ENCODE measurements at places on chromosomes 11 and 22.

GRCh38 chr11:35357923-35358322 lies 61.4 kb downstream of the SLC1A2 start:
- DNase-seq, result no peak

DNA sequence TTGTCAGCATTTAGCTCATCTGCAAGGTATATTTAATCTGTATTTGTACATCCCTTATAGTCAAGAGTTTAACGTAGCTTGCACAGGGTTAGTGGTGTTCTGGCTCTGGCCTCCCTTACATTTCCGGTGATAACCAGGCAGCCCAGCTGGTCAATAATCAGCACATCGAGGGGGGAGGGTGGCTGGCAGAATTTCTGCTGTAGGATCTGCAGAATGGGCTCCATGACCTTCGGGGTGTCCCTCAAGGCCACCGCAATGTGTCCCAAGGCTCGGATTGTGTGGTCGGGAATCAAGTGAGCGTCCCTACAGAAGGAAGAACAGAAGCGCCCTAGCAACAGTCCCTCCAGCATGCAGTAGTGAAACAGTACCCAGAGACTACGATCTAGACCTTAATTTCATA lies 25.1 kb downstream of the SERPIND1 start:
- no peak for DNase-seq

DNA sequence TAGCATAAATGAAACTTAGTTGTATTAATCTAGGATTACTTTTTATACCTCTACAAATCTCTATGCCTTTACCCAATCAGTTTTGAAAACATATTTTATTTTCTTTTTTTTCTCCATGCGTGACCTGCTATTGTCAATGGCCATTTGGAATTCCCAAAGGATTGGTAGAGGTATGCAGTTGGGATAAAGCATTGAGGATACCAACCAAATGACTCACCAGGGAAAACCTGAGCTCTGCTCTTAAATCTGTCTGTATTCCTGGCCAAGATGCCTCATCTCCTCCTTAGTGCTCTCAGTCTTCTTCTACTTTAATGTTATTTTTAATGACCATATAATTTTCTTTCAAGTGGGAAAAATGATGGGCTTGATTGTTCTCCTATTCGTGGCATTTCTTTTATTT lies 61.9 kb downstream of the EHF start:
- DNase-seq, result no peak

GRCh38 chr22:32331918-32332725 lies 25.5 kb upstream of the RFPL3 start:
- DNase-seq, result no peak

DNA sequence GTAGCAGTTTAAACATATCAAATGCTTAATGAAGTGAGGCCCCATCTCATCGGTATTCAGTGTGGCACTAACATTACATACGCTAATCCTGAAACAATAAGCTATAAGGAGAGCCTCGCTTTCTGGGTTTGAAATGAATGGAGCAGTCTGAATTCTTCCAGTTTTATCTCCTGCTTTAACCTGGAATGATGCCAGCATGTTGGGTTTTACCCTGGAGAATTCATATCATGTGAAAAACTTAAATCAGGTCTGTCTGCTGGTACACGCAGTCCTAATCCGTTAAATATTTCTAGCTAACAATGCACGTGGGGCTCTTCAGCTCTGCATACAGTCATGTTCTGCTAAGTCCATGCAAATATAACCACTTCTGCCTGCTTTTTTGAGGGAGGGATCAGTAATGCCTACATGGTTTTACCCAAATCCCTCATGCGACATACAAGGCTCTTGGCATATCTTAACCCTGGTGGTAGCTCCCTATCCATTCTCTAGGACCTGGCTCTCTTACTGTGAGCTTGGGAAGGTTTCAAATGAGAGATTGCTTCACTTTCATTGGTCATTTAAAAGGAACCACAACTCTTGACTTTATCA lies 92.7 kb downstream of the COMMD9 start:
- DNase-seq, result no peak

- no peak for DNase-seq
Observed at GRCh38 chr11:36243641-36244040, 45.6 kb downstream of the COMMD9 start.

GRCh38 chr11:119843877-119844276 lies 114.9 kb upstream of the NECTIN1 start:
- no peak for DNase-seq

GRCh38 chr11:127943763-127944162 lies 643.6 kb downstream of the ETS1 start:
- DNase-seq, result no peak

DNA sequence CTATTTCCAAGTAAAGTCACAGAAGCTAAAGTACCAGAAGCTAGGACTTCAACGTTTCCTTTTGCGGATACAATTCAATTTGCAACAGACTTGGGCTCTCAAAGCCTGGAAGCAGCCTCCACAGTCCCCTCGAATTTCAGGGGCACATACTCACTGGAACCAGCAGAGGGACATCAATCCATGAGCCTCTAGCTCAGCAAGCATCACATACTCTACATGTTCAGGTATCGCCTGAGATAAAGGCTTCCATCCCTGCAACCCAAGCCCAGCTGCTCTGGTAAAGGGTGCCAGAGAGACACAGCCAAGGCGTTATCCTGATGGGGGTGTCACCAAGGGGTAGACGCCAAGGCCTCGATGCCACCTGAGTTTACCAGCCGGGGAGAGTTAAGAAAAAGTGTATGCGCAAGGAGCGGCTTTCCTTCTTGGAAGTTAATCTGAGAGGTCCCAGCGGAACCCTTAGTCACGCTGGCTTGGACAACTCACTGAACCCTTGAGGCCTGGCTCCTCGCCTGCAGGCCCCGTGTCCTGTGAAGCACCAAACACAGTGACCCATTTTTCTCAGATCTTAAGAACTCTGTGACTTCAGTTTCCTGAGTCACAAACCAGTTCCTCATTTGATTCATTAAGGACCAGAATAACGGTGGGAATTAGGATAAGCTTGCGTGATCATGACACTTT lies 13.0 kb downstream of the LTO1 start:
- no peak for DNase-seq
